CD4-positive, alpha-beta memory T cell (primary cell): ENCODE measurements at places on chromosomes 3 and 15.

DNA sequence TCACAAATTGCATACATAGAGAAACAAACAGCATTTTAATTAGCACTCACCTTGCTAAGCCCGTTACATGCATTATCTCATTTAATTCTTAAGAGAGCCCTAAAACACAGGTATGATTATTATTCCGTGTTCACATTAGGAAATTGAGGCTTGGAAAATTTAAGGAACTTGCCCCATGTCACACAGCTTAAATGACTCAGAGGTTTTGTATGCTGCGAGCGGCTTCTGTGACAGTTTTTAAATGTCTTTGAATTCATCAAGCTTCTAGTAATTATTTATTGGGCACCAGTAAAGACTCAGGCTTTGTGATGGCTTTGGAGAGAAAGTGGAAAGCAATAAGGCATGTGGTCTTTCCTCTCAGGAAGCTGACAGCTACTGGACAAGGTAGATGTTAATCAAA, 166.7 kb upstream of the THBS1 start:
- H3K27ac ChIP-seq = no peak overlapping the region
- H3K36me3 ChIP-seq = no peaks in the 10 kb centered on the region
- no peak for DNase-seq

DNA sequence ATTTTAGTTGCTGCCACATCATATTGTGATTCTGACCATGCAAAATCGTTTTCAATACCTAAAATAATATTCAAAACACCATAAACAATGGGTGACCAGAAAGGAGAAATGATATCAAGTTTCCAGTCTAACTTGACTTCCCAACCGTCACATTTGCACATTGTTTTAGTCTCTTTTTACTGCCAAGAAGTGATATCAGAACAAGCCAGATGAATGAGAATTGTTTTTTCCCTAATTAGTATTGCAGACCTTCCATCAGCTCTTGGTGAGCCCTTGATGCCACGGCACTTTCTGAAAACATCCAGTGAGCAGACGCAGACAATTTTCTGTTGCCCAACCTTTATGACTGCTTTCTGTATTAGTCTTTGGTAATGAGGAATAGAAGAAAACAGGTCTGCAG, 62.5 kb downstream of the SPATA16 start:
- H3K4me3 ChIP-seq = no peak overlapping the region
- no peaks in the 10 kb centered on the region for H3K27me3 ChIP-seq

GRCh38 chr3:123733805-123734526, 149.1 kb upstream of the HACD2 start:
- no peaks in the 10 kb centered on the region for H3K27me3 ChIP-seq
- DNase-seq = no peak
- H3K4me1 ChIP-seq = no peaks in the 10 kb centered on the region
- no peak overlapping the region for H3K4me3 ChIP-seq
- no peak overlapping the region for H3K27ac ChIP-seq

DNA sequence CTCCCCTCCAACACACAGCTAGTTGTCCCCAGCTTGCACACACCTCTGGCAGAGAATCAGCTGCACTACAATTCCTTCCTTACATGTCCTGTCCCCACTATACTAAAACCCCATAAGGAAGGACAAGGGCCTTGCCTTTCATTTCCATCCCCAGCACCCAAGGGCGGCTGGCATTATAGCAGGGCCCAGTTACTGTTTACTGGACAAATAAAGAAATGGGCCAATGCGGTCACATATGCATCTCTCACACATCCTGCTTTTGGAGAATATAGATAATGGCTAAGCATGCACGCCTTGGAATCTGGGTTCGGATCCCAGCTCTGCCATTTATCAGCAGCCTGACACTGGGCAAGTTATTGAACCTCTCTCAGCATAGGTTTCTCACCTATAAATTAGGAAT, 99.1 kb downstream of the DAPK2 start:
- H3K36me3 ChIP-seq = no peaks in the 10 kb centered on the region
- DNase-seq = no peak
- H3K4me3 ChIP-seq = no peak overlapping the region
- peaks cover 8% of the 10 kb centered on the region for H3K4me1 ChIP-seq
- no peak overlapping the region for H3K27ac ChIP-seq
- no peaks in the 10 kb centered on the region for H3K27me3 ChIP-seq

- H3K4me3 ChIP-seq = no peak overlapping the region
- no peaks in the 10 kb centered on the region for H3K36me3 ChIP-seq
- no peaks in the 10 kb centered on the region for H3K27me3 ChIP-seq
- DNase-seq = no peak
- no peak overlapping the region for H3K27ac ChIP-seq
Measured at GRCh38 chr15:31824024-31824423, 206.3 kb upstream of the CHRNA7 start.

- H3K27ac ChIP-seq = no peak overlapping the region
- no peak for DNase-seq
- H3K4me1 ChIP-seq = peaks cover 16% of the 10 kb centered on the region
- H3K27me3 ChIP-seq = no peaks in the 10 kb centered on the region
Measured at GRCh38 chr3:133509488-133509887, 64.0 kb upstream of the CDV3 start.

- H3K27ac ChIP-seq = no peak overlapping the region
- no peaks in the 10 kb centered on the region for H3K27me3 ChIP-seq
- DNase-seq = no peak
- no peaks in the 10 kb centered on the region for H3K4me1 ChIP-seq
Measured at GRCh38 chr15:48388016-48388851, 57.0 kb downstream of the DUT start.

- H3K27me3 ChIP-seq = no peaks in the 10 kb centered on the region
- no peak overlapping the region for H3K27ac ChIP-seq
- no peaks in the 10 kb centered on the region for H3K36me3 ChIP-seq
- H3K4me1 ChIP-seq = no peaks in the 10 kb centered on the region
- H3K4me3 ChIP-seq = no peak overlapping the region
- no peak for DNase-seq
Measured at GRCh38 chr3:63231643-63232042, 46.5 kb upstream of the SYNPR start.

GRCh38 chr3:163561151-163561550, 1517.1 kb downstream of the SI start:
- no peaks in the 10 kb centered on the region for H3K4me1 ChIP-seq
- H3K36me3 ChIP-seq = no peaks in the 10 kb centered on the region
- no peak for DNase-seq
- H3K4me3 ChIP-seq = no peak overlapping the region
- no peak overlapping the region for H3K27ac ChIP-seq
- no peaks in the 10 kb centered on the region for H3K27me3 ChIP-seq

DNA sequence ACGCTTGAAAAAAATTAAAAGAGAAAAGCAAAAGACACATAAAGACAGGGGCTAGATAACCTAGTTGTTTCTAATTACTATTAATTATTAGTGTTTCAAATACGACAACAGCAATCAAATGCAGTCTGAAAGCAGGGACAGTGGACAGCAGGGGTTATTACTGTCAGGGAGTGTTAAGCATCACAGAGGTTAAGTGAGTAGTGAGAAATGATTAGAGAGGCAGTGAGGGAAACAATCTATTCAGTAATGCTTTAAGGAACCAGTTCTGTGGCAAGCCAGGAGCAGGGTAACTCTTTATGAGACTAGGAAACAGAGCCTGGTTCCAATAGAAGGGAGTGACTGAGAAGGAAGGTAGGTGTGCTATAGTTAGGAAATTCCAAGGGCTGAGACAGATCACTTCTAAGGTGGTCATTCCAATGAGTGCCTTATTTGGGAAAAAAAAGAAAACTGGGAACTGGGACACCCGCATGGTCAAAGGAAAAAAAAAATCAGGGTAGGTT, 15.0 kb downstream of the RYK start:
- H3K4me1 ChIP-seq = peaks cover 60% of the 10 kb centered on the region
- H3K4me3 ChIP-seq = no peak overlapping the region
- DNase-seq = no peak
- H3K36me3 ChIP-seq = no peaks in the 10 kb centered on the region

DNA sequence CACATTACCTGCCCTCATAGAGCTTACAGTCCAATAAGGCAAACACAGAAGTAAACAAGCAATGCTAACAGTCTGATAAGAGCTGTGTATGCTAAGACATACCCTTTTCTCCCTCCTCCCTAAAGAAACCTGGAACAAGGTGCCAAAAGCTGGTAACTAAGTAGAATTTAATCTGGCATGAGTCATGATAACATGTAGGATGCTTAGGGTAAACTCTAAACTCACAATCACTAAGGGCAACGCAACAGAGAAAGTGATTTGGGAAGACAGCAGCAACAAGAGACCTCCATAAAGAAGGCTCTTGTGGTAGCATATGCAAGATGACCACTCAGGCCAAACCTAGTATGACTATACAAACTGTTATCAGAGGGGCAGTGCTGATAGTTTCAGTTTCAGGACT, 55.5 kb downstream of the MYO1E start:
- H3K27me3 ChIP-seq = no peaks in the 10 kb centered on the region
- H3K4me3 ChIP-seq = no peak overlapping the region
- no peaks in the 10 kb centered on the region for H3K4me1 ChIP-seq
- no peak for DNase-seq

GRCh38 chr15:67510597-67511190, 10.2 kb upstream of the C15orf61 start:
- no peak overlapping the region for H3K27ac ChIP-seq
- no peaks in the 10 kb centered on the region for H3K36me3 ChIP-seq
- no peak overlapping the region for H3K4me3 ChIP-seq
- no peaks in the 10 kb centered on the region for H3K4me1 ChIP-seq

GRCh38 chr15:36080759-36081158, 498.7 kb upstream of the CDIN1 start:
- no peaks in the 10 kb centered on the region for H3K36me3 ChIP-seq
- no peak overlapping the region for H3K27ac ChIP-seq
- H3K27me3 ChIP-seq = no peaks in the 10 kb centered on the region
- no peak for DNase-seq
- no peaks in the 10 kb centered on the region for H3K4me1 ChIP-seq
- no peak overlapping the region for H3K4me3 ChIP-seq

GRCh38 chr3:36206956-36207580, 173.2 kb upstream of the STAC start:
- H3K36me3 ChIP-seq = no peaks in the 10 kb centered on the region
- no peak overlapping the region for H3K4me3 ChIP-seq
- H3K27me3 ChIP-seq = no peaks in the 10 kb centered on the region
- no peaks in the 10 kb centered on the region for H3K4me1 ChIP-seq

- no peaks in the 10 kb centered on the region for H3K36me3 ChIP-seq
- no peak for DNase-seq
- H3K4me1 ChIP-seq = no peaks in the 10 kb centered on the region
Measured at GRCh38 chr3:133547432-133548041, 25.9 kb upstream of the CDV3 start.

GRCh38 chr3:27239951-27240350, 129.2 kb downstream of the NEK10 start:
- no peaks in the 10 kb centered on the region for H3K36me3 ChIP-seq
- H3K27ac ChIP-seq = no peak overlapping the region
- no peak overlapping the region for H3K4me3 ChIP-seq
- DNase-seq = no peak
- no peaks in the 10 kb centered on the region for H3K27me3 ChIP-seq
- no peaks in the 10 kb centered on the region for H3K4me1 ChIP-seq

DNA sequence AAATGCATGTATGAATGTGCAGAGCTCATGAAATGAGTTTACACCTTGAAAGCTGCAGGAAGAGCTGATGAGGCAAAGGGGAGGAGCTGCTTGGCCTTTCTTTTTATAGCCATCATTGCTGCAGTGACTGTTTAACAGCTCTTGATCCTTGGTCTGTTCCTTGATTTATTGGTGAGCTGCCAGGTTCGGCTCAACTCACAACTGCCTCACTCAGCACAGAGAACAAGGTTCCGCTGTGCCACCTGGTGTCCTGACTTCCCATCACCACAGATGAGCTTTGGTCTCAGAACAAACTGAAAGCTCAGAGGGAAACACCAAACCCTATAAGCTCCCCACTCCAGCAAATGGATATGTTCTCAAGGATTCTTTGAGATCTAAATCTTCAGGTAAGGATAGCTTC, 626.1 kb downstream of the MAGI1 start:
- H3K4me1 ChIP-seq = no peaks in the 10 kb centered on the region
- no peak overlapping the region for H3K4me3 ChIP-seq
- no peak for DNase-seq
- H3K27ac ChIP-seq = no peak overlapping the region

GRCh38 chr15:78726870-78727551, 84.3 kb downstream of the ADAMTS7 start:
- DNase-seq = no peak
- no peaks in the 10 kb centered on the region for H3K4me1 ChIP-seq
- H3K27me3 ChIP-seq = no peaks in the 10 kb centered on the region
- H3K27ac ChIP-seq = no peak overlapping the region

GRCh38 chr3:149247929-149248691, 26.5 kb upstream of the CP start:
- no peaks in the 10 kb centered on the region for H3K4me1 ChIP-seq
- H3K27me3 ChIP-seq = no peaks in the 10 kb centered on the region
- no peak for DNase-seq
- no peak overlapping the region for H3K4me3 ChIP-seq

DNA sequence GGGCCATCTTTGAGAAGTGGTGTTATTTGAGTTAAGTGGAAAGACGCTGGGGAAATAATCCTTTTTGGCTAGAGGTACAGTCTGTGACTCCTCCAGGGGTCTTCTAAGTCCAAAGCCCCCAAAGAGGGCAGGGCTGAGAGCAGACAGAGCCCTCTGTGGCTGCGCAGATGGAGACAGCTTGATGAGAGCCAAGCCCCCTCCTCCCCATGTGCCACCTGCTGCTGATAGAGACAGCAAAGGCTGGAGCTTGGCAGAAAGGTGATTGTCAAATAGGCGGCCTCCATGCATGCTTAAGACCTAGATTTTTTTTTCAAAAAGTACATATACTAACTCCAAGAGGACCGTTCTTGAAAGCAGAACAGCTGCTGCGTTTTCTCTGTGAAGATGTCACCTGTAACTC, 72.4 kb downstream of the CRYGS start:
- no peaks in the 10 kb centered on the region for H3K4me1 ChIP-seq
- no peaks in the 10 kb centered on the region for H3K36me3 ChIP-seq
- no peak overlapping the region for H3K27ac ChIP-seq
- H3K4me3 ChIP-seq = no peak overlapping the region
- H3K27me3 ChIP-seq = no peaks in the 10 kb centered on the region

DNA sequence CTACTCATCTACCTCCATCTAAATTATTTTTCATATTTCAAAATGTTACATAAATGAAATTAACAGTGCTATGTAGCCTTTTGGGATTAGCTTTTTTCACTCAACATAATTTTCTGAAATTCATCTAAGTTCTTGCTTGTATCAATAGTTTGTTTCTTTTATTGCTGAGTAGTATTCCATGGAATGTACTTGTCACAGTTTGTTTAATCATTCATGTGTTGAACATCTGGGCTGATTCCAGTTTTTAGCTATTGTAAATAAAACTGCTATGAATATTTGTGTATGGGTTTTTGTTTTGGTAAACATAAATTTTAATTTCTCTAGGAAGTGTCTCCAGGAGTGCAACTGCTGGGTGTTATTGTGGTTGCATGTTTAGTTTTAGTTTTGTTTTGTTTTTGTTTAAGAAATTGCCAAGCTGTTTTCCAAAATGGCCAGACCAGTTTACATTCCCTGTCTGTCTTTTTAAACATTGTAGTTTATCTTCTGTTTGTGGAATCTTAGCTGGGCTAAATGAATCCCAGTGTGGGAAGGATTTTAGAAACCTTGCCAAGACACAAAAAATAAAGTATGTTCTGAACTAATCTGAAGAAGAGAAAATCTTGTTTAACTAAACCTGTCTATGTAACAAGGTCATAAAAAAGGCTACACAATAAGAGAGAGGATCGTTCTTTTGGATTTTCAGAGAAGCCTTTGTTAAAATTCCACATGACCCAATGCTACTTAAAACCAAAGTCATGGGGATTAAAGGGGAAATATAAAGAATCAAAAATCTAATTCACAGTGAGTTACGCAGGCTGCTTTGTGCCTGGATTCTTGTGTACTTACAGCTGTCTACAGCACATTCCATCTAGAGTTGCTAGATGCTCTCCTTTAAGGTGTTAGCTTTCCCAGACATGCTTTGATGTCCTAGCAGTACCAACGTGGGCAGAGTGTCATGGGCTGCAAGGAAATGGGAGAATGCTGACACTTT, 129.2 kb upstream of the SUCLG2 start:
- no peak for DNase-seq
- no peak overlapping the region for H3K27ac ChIP-seq
- no peaks in the 10 kb centered on the region for H3K36me3 ChIP-seq
- H3K4me3 ChIP-seq = no peak overlapping the region
